Breast epithelium (tissue), 4 donors: ENCODE measurements at places on chromosomes 6 and 20. TPM values are rescaled to one million over a fixed set of nuclear protein-coding genes. Genes with fewer than 3 reads are reported as not detected.

GRCh38 chr6:169577236-169577635 is 124.6 kb downstream of the WDR27 start:
- H3K36me3 ChIP-seq = no peaks in the 10 kb centered on the region
- no peaks in the 10 kb centered on the region for H3K4me1 ChIP-seq
- no peaks in the 10 kb centered on the region for H3K27me3 ChIP-seq
- H3K4me3 ChIP-seq = peak overlapping the region; percentile 37
- no peak for DNase-seq
- H3K27ac ChIP-seq = no peak overlapping the region

GRCh38 chr6:131730264-131730663 is 19.4 kb upstream of the CTAGE9 start:
- no peak overlapping the region for H3K27ac ChIP-seq
- H3K4me1 ChIP-seq = no peaks in the 10 kb centered on the region
- H3K4me3 ChIP-seq = no peak overlapping the region

- no peaks in the 10 kb centered on the region for H3K27me3 ChIP-seq
- H3K36me3 ChIP-seq = no peaks in the 10 kb centered on the region
Observed at GRCh38 chr20:57628047-57628961, 8.1 kb upstream of the ZBP1 start.

- no peaks in the 10 kb centered on the region for H3K4me1 ChIP-seq
- H3K36me3 ChIP-seq = no peaks in the 10 kb centered on the region
- no peak overlapping the region for H3K27ac ChIP-seq
- no peaks in the 10 kb centered on the region for H3K27me3 ChIP-seq
- H3K4me3 ChIP-seq = no peak overlapping the region
Observed at GRCh38 chr20:47733892-47734291, 51.4 kb downstream of the SULF2 start.

- H3K27me3 ChIP-seq = no peaks in the 10 kb centered on the region
- H3K4me1 ChIP-seq = no peaks in the 10 kb centered on the region
- no peak overlapping the region for H3K4me3 ChIP-seq
- no peaks in the 10 kb centered on the region for H3K36me3 ChIP-seq
- peak overlapping the region; percentile 70 for H3K27ac ChIP-seq
Observed at GRCh38 chr6:137968901-137969300, 101.8 kb downstream of the TNFAIP3 start.

- H3K4me3 ChIP-seq = no peak overlapping the region
- no peaks in the 10 kb centered on the region for H3K27me3 ChIP-seq
- H3K27ac ChIP-seq = no peak overlapping the region
- DNase-seq = peak; percentile 4
- H3K36me3 ChIP-seq = no peaks in the 10 kb centered on the region
Observed at GRCh38 chr20:32970115-32970972, 33.9 kb downstream of the SUN5 start.

DNA sequence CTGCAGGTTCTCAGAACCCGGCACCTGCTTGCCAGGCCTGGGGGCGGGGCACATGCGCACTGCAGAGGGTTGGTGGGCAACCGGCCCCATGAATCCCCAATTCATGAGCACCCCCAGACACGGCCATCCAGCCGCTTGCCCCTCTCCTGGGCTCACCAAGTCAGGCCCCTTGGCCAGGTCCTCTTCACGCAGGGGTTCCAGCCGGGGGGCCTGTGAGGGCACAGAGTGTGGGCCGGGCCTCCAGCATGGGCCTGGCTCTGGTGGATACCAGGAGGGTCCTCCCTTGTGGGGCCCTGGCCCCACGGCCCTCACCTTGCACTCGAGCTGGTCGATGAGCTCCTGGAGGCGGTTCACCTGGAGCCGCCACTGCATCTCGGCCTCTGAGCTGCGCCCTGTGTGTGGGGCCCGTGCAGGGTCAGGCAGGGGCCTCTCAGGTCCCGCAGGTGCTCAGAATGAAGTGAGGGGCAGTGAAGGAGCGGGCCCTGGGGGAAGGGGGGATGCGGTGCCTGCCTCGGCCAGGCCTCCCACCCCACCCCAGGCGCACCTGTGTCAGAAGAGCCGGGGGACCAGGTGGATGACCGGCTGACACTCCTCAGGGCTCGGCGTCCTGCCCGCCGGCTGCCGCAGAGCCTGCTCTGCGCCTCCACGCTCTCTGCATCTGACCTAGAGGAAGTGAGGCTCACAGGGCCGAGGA is 2.6 kb upstream of the C20orf144 start:
- H3K4me1 ChIP-seq = peaks cover 5% of the 10 kb centered on the region
- H3K36me3 ChIP-seq = no peaks in the 10 kb centered on the region
- DNase-seq = no peak
- H3K4me3 ChIP-seq = no peak overlapping the region

DNA sequence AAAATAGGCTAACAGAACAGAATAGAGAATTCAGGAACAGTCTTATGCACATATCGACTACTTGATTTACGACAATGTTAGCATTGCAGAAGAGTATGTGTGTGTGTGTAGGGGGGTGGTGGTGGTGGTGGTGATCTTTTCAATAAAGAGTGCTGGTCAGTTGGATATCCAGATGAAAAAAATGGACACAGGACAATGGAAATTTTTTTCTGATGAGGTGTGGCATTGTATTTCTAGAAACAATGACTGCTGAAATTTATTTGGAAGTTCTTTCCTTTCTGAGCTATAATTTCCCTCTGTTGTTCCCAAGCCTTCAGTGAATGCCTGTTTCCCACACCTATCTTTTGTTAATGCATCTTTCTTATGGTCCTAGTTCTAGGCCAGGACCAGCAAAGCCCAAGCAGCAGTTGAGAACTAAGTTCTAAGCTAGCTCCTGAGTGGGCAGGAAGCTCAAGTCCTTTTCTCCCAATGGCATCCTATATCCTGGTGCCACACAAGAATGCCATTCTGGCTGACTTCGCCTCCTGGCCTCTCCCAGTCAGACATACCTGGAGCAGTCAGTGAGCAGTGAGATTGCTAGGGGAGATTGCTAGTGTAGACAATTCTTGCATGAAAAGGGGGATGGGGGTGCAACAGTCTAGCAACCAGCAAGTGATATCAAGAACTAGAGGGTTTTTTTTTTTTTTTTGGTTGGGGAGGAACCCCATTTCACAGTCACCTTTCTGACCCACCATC is 1.2 kb upstream of the TOX2 start:
- H3K4me1 ChIP-seq = no peaks in the 10 kb centered on the region
- no peak overlapping the region for H3K4me3 ChIP-seq
- H3K27me3 ChIP-seq = peaks cover 54% of the 10 kb centered on the region
- no peaks in the 10 kb centered on the region for H3K36me3 ChIP-seq
- H3K27ac ChIP-seq = no peak overlapping the region

DNA sequence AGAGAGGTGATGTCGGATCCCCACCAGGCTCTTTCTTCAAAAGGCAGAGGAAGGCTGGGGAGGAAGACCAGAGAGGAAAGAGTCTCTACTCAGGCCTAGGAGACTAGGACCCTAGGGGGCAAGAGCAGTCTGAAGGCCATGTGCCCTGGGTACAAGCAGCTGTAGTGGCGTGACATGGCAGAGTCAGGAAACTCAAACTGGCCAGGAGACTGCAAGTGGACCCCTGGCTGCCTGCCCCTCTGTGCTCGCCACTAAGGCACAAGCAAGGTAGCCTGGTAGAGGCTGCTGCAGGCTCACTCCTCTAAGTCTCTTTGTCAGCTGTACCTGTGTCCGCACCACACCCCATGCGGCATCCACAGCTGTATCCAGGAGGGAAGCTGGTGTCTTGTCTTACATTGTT is 19.9 kb downstream of the CST9L start:
- H3K27me3 ChIP-seq = no peaks in the 10 kb centered on the region
- no peak overlapping the region for H3K27ac ChIP-seq
- no peaks in the 10 kb centered on the region for H3K36me3 ChIP-seq
- no peaks in the 10 kb centered on the region for H3K4me1 ChIP-seq

- no peaks in the 10 kb centered on the region for H3K27me3 ChIP-seq
- no peaks in the 10 kb centered on the region for H3K4me1 ChIP-seq
- no peaks in the 10 kb centered on the region for H3K36me3 ChIP-seq
- H3K4me3 ChIP-seq = no peak overlapping the region
- no peak overlapping the region for H3K27ac ChIP-seq
Observed at GRCh38 chr6:119129148-119129967, 50.9 kb upstream of the FAM184A start.

HTR1B gene
- total RNA-seq = 0.33 TPM

EYS gene
- total RNA-seq = not detected

RIPOR3 gene
- total RNA-seq = 35.5 TPM
